Spinal cord (tissue), 10 donors: ENCODE measurements at places on chromosomes 2 and 18.
A peak's percentile ranks its signal among the peaks of the same experiment; 100 is the strongest.

- no peak overlapping the region for H3K27ac ChIP-seq
- H3K36me3 ChIP-seq, result no peaks in the 10 kb centered on the region
- no peaks in the 10 kb centered on the region for H3K27me3 ChIP-seq
- no peak overlapping the region for H3K4me3 ChIP-seq
- DNase-seq, result no peak
- no peaks in the 10 kb centered on the region for H3K4me1 ChIP-seq
Observed at GRCh38 chr2:217223222-217223930, 363.5 kb upstream of the TNP1 start.

DNA sequence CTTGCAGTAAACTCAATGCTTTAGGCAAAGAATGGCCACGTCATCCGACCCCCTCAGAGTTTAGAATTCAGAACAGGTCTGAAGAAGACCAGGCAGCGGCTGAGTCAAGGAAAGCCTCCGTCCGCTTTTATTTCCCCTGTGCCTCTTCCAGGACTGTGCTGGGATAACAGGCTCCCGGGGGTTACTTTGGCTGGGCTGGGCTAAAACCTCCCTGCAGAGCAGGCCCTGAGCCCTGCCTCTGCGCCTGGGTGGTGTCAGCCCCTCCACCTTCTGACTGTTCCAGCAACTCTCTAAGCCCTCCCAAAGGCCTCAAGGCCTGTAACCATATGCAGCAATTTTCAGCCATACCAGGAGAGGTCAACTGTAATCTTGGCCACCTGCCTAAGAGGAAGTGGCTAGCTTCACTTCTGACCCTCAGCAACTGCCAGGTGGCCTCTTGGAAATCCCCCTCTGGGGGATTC, 166.5 kb downstream of the RPIA start:
- DNase-seq, result no peak
- H3K27me3 ChIP-seq, result no peaks in the 10 kb centered on the region

DNA sequence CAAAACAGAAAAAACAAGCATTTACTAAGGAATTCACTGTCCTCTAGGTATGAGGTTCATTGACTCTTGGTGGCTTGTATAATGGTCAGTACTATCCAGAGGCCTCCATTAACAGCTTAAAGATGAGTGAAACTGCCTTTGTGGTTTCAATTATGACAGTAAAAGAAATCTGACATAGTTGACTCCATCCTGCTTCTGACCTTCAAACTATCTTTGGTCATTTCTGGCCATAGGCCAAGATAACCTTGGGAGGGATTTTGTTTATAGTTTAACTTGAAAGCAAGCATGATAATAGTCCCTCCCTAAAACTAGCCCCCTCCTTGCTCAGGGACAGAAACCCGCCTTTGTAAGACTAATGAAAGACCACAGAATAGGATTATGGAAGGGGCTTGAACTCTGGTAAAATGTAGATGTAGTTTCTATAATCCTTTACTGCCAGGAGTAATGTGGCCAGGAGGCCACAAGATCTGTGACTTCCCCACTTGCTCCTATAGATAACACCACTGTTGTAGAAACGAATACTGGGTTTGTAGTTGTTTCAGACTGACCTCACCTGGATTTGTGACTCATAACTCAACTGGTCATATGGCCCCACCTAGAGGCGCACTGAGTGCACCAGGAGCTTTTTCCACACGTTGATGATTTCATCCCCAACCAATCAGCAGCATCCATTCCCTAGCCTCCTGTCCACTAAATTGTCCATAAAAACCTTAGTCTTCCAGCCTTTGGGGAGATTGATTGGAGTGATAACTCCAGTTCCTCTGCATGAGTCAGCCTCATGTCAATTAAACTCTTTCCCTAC, 8.6 kb upstream of the PLEKHM3 start:
- H3K36me3 ChIP-seq, result no peaks in the 10 kb centered on the region
- H3K4me1 ChIP-seq, result no peaks in the 10 kb centered on the region
- no peak overlapping the region for H3K27ac ChIP-seq

DNA sequence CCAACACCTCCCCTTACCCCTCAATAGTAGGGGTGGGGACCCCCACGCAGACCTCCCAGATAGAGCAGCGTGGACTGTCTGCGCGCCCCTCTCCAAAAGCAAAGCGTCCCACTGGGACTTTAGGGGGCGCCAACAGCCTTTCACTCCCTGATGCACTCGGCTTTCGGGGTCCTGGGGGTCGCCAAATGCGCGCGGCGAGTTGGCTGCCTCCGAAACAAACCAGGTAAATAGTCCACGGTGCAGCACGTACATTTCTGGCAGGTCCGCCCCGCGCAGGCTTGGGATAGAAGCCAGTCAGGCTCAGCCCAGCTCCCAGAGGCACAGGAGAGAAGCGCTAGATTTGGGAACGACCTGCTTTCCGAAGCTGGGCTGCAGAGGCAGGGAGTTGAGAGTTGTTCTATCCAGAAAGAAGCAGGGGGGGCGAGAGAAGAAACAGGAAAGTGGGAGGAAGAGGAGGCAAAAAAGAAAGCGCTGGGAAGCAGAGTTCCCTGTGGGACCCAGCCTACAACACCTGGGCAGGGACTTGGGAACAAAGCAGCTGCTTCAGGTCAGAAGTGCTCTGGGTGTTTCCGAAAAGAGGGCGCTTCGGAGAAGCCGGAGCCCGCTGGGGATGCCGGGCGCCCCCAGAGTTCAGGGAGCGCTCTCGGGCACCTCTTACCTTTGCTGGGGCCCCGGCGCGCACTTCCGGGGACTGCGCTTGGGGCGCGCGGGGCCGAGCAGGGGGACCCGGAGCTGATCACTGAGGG, 544 bp downstream of the EVA1A start:
- H3K4me3 ChIP-seq, result peak overlapping the region; percentile 50
- no peaks in the 10 kb centered on the region for H3K36me3 ChIP-seq
- H3K4me1 ChIP-seq, result peaks cover 16% of the 10 kb centered on the region
- DNase-seq, result no peak
- no peak overlapping the region for H3K27ac ChIP-seq
